Suppressor macrophage treated with lipopolysaccharide for 4 hours (primary cell): ENCODE measurements at places on chromosomes 5 and 9.

DNA sequence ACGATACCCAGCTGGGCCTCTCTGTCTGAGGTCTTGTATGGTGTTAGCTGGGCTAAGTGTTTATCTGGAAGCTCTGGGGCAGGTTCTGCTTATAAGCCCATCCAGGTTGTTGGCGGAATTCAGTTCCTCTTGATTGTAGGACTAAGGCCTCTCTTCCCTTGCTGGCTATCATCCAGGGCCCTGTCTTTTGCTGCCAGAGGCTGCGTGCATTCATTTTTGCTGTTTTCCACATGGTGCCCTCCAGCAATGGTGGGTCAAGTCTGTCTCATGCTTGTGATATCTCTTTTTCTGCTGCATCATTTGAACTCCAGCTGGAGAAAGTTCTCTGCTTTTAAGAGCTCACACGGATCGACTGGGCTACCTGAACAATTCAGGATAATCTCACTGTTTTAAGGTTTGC, 105.7 kb upstream of the ZNF618 start:
- DNase-seq = no peak

DNA sequence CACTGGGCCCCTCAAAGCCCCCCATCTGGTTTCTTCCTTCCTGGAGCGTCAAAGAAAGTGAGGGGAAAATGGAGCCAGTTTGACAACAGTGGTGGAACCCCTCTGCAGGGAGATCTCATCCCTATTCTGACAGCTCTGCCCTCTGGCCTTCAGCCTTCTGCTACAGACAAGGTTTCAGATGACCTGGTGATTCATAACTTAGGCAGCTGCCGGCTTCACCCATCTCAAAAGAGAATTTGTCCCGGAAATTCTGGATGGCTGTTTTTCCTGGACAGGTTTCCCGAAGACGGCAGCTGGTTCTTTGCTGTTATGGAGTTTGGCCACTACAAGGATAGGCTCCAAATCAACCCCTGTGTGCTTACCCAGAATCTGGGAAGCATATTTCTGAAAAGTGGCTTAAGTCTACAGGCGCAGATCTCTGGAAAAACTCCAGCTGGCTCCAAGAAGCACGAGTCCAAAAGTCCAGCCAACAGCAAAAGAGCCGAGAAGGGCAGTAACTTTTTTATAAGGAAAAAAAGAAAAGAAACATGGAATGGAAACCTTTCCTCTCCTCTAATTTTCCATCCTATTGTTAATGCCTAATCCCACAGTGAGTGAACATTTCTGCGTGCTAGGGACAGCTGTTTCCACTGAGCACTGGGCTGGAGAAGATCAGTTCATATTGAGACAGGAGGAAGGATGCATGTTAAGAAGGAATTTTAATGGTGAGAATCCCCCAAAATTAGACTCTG, 54.5 kb downstream of the ZNF366 start:
- DNase-seq = no peak

DNA sequence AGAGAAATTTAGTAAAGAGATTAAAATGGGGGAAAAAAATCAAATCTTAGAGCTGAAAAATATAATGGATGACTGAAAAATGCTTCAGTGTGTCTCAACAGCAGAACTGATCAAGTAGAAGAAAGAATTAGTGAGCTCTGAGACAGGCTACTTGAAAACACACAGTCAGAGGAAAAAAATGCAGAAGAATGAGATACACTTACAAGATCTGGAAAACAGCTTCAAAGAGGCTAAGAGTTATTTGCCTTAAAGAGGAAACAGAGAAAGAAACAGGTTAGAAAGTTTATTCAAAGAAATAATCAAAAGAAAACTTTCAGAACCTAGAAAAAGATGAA, 70.5 kb upstream of the OR2K2 start:
- no peak for DNase-seq

GRCh38 chr5:123124126-123124858, 35.3 kb downstream of the PRDM6 start:
- DNase-seq = no peak

- DNase-seq = no peak
Observed at GRCh38 chr5:164370841-164371240, 865.4 kb downstream of the MAT2B start.

DNA sequence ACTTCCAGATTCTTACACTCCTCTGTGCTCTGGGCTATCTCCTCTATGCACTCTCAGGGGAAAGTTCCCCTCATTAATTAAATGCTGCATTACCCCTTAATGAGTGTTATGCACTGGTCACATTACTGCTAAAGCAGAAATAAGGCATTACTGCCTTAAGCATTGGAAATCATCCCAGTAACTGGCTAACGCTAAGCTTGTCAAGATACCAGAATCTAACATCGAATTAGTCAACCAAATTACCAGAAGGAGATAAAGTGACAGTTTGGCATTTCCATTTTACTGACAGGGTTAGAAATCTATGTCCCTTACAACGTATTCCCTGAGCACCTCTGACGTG, 69.5 kb upstream of the FAM169A start:
- no peak for DNase-seq

- DNase-seq = no peak
Observed at GRCh38 chr5:169569513-169569912, 14.1 kb upstream of the SPDL1 start.

- no peak for DNase-seq
Observed at GRCh38 chr9:13032585-13032984, 246.9 kb downstream of the MPDZ start.

DNA sequence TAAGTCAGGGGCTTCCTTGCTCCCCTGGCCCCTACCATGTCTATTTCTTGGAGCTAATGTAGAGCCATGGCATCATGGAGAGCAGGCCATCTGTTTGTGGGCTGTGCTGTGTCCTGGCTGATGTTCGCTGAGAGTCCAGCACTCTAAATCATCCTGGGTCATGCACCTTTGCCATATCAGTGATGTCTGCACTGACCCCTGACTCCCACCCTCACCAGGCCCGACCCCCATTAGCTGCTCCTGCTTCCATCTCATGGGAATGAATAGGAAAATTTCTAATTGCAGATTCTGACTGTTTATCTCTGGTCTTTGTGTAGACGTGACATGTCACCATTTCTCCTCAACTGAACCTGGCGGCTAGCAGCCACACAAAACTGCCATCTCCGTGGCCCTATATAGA, 236.9 kb downstream of the NSG2 start:
- no peak for DNase-seq

DNA sequence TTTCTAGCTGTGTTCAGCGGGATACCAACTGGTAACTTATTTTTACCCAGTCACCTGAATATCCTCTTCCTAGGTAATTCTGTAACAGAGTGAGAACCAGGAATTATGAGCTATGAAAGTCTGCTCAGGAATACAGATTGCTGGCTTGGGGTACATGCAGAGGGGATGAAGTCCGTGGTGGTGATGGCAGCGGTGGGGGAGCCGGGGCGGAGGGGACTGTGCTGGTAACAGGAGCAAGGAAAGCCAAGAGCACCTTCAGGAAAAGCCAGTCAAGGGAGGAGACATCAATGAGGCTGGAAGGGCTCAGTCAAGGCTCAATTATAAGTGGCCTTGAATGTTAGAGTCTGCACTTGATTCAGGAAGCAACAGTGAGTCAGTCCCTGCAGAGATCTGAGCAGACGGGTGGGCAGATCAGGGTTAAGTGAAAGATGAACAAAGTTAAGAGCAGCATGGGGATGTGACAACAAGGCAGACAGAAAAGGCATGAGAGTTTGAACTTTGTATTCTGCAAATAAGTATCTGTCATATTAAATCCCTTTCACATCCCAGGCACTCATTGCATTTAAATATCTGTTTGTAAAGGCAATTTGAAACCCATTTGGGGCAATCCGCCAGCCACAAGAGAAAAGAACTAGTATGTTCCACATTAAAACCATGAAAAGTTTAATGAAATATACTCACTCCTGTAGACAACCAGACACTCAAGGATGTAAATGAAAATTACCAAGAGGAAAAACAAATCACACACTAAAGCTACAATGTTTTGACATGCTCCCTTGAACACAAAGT, 101.2 kb downstream of the TTC39B start:
- no peak for DNase-seq

DNA sequence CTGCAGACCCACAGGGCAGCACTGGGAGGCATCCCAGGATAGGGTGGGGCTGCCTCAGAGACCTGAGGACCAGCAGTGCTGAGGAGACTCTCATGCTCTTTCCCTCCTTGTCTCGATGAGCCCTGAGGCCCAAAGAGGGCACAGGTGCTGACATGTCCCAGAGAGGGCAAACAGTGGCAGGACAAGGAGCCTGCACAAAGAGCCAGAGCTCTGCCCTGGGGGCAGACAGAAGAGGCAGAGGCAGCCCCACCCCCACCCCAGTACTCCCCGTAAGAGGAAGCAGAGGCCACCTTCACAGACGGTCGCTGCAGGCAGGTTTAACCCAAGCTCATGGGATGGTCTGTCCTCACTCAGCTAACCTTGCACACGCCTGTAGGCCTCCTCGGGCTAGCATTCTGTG, 29.4 kb upstream of the TTLL11 start:
- no peak for DNase-seq

GRCh38 chr9:14447103-14447502, 133.2 kb upstream of the NFIB start:
- DNase-seq = no peak

GRCh38 chr5:43429706-43430105, 17.5 kb upstream of the CCL28 start:
- DNase-seq = no peak

GRCh38 chr5:30604648-30605262, 588.7 kb upstream of the CDH6 start:
- DNase-seq = no peak

DNA sequence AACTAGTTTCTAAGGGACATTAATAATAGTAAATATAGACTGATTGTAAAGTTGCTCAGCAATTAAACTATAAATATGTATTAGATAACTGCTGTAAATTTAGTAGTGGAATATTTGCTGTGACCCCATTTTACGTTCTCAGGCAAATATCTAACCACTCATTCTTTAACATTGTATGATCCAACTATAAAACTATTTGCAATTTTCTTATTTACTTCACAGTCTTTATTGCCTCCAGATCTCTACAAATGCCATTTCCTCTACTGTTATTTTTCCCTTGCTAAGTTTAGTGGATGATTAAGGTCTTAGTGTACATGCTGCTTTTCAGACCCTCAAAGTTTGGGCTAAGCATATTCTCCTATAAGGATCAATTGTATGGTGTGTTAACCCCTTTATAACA, 526.2 kb upstream of the ST8SIA4 start:
- DNase-seq = no peak

GRCh38 chr5:5422819-5423515, 490 bp downstream of the ICE1 start:
- no peak for DNase-seq

DNA sequence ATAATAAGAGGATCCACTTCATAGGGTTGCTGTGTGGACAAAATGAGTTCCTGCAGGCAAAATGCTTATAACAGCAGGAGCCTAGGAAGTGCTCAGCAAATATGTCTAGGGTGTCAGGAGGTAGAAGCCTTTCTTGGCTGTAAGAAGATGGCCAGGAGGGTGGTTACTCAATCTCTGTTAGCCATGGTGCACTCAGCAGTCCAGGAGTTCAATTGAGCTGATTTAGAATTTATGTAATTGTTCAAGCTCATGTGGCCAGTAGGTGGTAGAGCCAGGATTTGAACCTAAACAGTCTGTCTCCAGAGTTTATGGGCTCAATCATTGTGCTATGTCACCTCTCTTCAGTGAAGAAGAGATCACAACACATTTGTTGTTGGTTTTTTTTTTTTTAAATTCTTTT, 381.2 kb downstream of the KIF4B start:
- no peak for DNase-seq

DNA sequence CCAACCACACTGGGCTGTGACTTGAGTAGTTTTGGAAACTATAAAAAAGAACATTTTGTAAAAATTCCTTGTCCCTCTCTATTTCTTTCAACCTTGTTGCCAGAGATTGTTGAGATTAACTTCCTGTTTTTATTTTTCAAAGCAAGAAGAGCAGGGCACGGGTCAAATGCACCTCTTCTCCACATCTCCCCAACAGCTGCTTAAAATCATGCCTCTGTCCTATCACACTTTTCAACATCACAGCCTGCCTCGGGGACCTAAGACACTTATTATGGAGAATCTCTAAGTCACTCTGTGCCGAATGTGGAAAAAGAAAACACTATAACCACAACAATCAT, 280.3 kb upstream of the TNC start:
- no peak for DNase-seq

DNA sequence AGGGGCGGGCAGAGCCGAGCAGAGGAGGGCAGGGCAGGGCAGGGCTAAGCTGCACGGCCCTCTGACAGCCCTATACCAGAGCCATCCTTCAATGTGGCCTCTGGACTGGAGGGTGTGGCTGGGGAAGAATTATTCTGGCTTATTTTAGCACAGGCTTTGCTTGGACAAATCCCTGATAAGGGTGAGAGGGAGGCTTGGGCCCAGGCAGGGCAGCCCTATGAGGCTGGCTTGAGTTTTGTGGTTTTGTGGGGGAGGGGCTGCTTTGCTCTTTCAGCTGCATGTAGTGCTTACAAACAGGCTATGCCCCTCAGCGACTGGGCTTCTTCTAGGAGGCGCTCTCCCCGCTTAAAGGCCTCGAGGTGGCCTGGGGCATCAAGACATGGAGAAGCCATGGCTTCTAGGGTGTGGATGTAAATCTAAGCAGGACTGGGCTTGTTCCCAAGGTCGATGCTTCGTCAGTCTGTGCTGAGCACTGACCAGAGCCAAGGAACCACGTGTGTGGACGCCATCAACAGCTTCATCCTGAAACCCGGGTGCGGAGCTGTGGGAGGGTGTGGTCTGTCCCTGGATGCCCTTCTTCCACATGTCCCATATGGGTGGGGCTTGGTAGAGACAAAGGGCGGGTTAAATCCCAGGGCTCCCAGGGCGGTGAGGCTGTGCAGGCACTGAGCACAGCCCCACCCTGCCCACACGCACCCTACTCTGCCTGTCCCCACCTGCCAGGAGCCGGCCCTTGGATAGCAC, 45.7 kb upstream of the IPPK start:
- no peak for DNase-seq

DNA sequence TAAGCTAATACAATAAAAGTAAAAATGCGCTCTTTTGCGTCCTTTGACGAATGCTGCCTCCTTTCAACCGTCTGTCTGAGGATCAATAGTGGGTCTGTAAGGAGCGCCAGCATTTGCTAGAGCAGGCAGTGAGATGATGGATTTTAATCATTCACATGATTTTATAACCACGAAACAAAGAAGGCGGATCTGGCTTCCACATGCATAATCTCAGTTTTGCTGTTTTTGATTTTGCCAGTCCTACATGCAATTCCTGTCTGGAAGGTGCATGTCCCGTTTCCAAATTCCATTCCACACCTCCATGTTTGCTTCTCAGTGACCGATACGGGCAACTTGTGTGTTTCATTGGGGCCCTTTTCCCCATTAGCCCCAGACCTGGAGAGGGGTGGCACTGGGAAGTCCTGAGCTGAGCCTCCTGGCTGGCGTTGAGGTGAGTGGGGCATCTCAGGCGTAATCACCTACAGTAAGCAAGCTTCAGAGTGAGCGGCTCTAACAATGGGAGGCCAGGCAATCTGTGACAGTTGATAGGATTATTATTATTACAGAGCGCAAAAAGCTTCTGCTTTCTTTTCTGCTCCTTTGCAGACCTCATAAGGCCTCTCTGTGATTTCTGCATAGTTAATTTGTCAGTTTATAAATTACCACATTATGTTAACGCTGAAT, 405.4 kb downstream of the ZSWIM6 start:
- no peak for DNase-seq
